Renal cortical epithelial cell (primary cell): ENCODE measurements at places on chromosomes 1 and 21. TPM values are rescaled to one million over a fixed set of nuclear protein-coding genes. Genes with fewer than 3 reads are reported as not detected.

Gene TNFRSF18
- total RNA-seq: 0.50 TPM in 1 of 2 replicates, not detected in the other

Gene HRNR
- under 0.01 TPM in 2 replicates for total RNA-seq

Gene DMRTA2
- total RNA-seq: 0.05 TPM in 1 of 2 replicates, not detected in the other

Gene RPE65
- total RNA-seq: not detected in 2 replicates

Gene MX2
- 0.15 and 0.17 TPM in 2 replicates for total RNA-seq

GRCh38 chr1:57546549-57547330 is 122.9 kb upstream of the DAB1 start:
- no peak for DNase-seq

DNA sequence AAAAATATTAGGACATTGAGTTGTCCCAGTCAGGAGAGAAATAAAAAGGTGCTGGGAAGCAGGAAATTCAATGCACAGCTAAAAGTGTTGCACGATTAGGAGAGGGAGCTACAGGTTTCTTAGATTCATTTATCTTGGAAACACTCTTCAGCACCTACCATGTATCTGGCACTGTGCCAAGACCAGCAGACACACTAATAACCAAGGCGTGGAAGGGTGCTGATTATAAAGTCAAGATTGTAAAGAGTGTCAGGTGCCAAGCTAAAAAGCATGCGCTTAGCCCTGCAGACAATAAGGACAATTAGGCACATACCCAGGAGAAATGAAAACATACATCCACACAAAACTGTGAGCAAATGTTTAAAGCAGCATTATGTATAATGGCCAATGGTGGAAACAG is 129.9 kb downstream of the DSCAM start:
- no peak for DNase-seq
